Cerebellum (tissue), 4 donors: ENCODE measurements at places on chromosomes 3 and 15. TPM values are rescaled to one million over a fixed set of nuclear protein-coding genes. Genes with fewer than 3 reads are reported as not detected.

Gene KBTBD13
- not detected for total RNA-seq

Gene CPLX3
- total RNA-seq = 1.00 TPM

DNA sequence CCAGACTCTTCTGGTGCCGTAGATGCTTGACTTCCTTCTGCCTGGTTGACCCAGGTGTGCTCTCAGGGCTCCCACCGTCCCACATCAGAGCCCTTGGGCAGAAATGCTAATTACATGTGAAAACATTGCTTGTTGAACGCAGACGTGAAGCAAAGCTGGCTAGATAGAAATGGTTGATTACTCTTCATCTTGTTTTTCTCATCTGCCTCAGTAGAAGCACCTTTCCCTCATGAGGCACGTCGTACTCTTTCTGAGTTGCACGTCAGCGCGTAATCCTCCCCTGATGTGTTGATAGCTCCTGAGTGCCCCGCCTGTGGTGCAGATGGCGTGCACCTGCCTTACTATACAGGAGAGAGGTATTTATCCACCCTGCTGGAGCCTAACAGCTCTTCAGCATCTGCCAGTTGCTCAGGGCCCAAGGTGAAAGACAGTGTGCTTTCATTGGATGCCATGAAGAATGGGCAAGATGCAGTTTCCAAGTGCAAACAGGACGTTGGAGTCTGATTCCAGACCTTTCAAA lies 18.1 kb downstream of the MAP6D1 start:
- no peak for DNase-seq

DNA sequence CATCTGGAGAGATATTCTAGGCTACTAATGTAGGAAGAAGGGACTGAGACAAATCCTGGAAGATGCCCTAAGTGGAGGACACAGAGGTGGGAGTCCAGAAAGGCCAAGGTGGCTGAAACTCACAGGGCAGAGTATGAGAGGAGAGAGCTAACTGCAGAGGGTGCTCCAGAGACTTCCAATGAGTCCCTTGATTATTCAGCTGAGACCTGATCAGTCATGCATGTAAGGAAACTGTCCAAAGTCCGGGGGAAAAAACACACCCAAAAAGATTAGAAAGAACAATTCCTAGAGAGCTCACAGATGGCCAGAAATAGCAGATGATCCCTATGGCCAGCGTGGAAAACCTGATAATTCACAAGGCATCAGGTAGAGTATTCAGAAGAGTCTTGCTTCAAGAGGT lies 18.7 kb upstream of the FOXP1 start:
- DNase-seq = no peak

DNA sequence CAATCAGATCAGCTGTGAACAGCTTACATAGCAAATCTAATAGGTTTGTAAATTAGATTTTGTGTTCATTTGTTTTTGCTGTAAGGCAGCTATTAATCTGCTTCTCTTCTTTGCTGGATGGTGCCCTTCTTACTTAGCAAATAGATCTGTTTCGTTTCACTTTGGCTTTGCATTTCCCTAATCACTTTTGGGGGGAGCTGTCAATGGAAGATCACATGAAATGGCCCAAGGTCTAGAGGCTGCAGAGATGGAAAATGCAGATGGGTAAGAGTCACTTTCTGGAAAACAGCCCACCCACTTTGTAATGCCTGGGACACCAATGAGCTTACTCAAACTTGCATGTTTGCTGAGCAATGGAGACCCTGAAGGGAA lies 36.4 kb downstream of the ST8SIA2 start:
- DNase-seq = no peak

DNA sequence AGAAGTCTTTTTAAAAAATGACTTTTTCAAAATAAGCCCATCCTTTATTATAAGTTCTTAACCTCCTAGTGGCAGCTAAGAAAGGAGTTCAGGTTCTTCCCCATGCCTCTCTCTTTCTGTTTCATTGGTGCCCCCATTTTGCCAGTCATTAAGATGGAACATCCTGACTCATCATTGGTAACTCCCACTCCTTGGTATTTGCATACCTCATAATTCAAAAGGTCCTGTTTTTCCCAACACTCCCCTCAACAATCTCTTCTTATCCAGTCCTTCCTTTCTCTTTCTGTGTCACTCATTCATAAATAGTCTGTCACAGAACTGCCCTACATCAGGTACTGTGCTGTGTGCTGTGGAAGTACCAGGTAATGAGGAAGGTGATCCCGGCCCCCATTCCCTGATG lies 394.0 kb downstream of the FOXP1 start:
- DNase-seq = no peak

- DNase-seq = no peak
Measured at GRCh38 chr15:92502930-92503857, 109.5 kb downstream of the ST8SIA2 start.

GRCh38 chr3:111151438-111151837 lies 79.8 kb downstream of the NECTIN3 start:
- no peak for DNase-seq
